GM13977 (cell line): ENCODE measurements at places on chromosomes 3 and 15.

- DNase-seq, result no peak
These were observed 462.2 kb downstream of the NSUN3 start for GRCh38 chr3:94525043-94525442.

GRCh38 chr3:134815519-134815918, 20.5 kb downstream of the EPHB1 start:
- no peak for DNase-seq

- DNase-seq, result no peak
These were observed 31.4 kb downstream of the TUBGCP4 start for GRCh38 chr15:43402255-43402654.

DNA sequence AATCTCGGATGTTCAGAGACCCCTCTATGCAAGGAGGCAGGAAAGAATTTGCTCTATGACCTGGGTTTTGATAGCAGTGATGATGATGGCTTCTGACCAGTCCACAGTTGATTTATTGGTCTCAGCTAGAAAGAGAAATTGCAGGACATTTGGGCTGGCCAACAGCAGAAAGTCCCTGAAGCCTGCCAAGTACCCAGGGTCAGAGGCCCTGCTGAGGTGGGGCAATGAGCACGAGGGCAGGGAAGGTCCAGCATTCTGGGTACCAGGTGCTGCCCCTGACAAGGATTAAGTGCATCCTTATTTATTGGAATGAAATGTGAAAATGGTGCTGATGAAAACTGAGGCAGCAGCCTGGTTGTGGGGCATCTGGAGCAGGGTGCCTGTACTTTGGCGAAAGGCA, 19.8 kb downstream of the C3orf62 start:
- DNase-seq, result no peak

DNA sequence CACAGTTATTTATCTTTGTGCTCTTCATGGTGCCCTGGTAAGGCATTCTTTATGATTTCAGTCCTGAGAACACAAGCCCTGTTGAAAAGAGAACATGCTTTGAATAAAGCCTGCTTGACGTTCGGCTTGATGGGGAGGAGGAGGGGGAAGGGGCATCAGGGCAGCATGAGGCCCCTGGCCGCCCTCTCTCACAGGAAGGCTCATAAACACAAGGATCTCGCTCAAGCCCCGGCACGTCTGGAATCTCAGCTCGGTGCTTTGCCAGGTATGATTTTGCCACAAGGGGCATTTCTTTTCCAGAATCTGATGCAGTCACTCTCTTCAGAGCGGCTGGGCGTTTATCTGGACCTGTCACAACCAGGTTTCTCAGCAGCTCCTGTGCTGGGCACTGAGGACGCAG, 129.4 kb downstream of the DNAJB8 start:
- DNase-seq, result no peak

- DNase-seq, result no peak
These were observed 172.7 kb upstream of the LMCD1 start for GRCh38 chr3:8328967-8329366.

GRCh38 chr15:68830141-68830785, 9.6 kb upstream of the ANP32A start:
- DNase-seq, result no peak

DNA sequence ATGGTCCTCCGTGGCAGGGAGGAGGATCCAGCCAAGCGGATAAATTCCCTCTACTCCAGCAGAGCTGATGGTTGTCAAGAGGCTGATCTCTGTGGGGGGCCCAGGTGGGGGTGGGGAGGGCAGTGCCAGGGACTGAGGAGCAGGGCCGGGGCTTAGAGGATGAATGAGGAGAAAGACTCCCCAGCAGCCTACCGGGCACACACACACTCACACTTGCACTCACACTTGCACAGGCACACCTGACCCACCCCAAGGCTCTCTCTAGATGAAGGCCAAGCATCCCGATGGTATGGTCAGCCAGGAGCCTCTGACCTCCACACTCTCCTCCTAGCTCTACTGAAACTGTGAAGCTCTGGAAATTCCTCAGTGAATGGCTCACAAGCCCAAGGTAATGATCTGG, 131.3 kb upstream of the PRR20G start:
- no peak for DNase-seq

- DNase-seq, result no peak
These were observed 482.2 kb downstream of the RBMS3 start for GRCh38 chr3:29763115-29763514.

DNA sequence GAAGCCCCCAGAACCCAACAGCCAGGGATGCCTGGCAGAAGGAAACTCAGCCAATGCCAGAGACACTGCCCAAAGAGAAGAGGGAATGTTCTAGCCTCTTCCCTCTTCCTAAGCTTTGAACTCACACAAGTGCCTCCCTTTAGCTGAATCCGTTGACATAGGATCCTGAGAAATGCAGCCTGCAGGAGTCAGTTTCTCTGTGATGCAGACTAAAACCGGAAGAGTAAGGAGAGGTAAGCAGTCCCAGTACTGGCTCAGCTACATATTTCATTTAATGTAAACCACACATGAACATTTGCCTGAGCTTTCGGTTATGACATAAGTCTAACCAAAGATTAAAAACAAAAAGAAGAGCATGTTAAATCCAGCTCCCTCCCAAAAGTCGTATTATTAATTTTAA, 768.7 kb downstream of the TBL1XR1 start:
- DNase-seq, result no peak

GRCh38 chr3:126493051-126493450, 17.4 kb upstream of the ZXDC start:
- no peak for DNase-seq

DNA sequence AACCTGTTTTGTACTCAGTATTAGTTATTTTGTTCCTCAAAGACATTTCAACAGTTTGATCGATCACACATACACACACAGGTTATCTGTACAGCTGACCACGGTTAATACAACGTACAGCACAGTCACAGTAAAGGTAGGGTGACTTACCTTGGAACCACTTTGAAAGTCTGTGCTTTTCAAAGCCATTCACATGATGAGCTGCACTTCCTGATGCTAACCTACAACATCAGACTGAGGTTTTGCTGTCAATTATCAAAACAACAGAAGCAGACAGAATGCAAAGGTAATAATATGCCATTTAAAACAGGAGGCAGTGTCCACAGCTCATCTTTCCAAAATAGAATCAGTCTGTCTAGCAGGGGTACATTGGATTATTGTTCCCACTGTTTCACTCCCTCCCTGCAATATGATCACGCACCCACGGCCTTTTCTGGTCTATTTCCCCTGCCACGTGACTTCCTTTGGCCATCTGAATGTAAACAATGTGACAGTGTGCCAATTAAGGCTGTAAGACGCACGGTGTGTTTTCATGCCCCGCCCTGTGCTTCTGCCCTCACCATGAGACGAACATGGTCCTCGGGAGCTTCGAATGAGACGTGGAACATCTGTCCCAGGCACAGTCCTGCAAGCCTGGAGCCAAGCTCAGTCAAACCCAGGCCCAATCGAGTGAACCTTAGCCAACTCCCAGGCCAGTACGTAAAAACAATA, 102.4 kb downstream of the FMN1 start:
- no peak for DNase-seq

- DNase-seq, result no peak
These were observed 246.8 kb upstream of the ROBO1 start for GRCh38 chr3:80014576-80014975.

- DNase-seq, result no peak
These were observed 60.2 kb downstream of the TLNRD1 start for GRCh38 chr15:81060907-81061306.

DNA sequence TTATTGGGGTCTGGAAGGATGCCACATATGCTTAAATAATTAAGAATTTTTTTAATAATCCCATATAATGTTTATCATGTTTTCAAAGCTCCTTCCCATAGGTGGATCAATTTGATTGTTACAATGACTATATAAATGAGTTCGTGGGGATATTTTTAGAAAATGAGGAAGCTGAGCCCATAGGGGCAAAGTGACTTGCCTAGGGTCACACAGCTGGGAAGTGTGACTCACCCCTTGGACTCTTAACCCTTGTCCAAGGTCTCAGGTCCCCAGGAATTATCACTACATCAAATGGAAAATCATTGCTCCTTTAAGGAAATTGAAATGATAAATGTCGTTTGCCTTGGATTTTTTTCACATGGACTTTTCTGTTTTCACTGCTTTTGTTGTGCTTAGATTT, 161.2 kb upstream of the RGMA start:
- no peak for DNase-seq

- peak; percentile 90 for DNase-seq
These were observed 16.5 kb upstream of the CYP11A1 start for GRCh38 chr15:74383695-74384565.

DNA sequence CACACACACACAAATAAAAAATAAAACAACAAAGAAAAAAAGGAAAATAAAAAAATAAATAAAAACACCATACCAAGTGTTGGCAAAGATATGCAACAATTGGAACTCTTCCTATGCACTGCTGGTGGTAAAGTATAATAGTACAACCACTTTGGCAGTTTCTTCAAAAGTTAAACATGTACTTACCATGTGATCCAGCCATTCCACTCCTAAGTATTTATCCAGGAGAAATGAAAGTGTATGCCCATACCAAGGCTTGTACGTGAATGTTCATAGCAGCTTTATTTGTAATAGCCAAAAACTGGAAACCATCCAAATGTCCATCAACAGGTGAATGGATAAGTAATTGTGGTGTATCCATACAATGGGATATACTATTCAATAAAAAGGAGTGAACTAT, 17.0 kb downstream of the WDR93 start:
- DNase-seq, result no peak

DNA sequence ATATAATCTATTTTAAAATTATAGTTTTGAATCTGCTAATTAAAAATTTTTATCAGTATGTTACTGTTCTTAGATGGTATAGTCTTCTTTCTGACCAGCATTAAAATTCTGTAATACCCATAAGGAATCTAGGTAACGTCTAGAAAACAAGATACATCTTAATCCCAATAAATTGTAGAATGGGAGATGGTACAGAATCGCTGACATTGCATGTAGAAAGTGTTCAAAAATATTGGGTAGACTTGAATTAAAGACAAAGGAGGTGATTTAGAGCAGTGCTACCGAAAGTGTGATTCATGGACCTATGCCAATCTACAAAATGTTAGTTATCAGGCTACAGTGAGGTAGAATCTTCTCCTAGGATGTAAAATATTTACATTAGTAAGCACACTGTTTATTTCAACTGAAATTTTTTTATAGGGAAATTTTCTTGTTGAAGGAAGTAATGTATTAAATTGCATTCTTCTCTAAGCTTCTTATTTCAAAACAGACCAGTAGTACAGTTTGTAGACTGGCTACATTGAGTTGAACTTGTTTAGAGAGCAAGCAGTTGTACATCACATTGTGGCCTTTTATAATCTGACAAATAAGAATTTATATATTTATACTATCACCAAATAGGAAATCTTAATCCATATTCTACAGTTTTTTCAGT, 17.1 kb downstream of the MINDY2 start:
- DNase-seq, result no peak

- no peak for DNase-seq
These were observed 67.3 kb upstream of the ADPGK start for GRCh38 chr15:72850833-72851232.

GRCh38 chr15:85326291-85326690, 54.1 kb upstream of the AKAP13 start:
- DNase-seq, result no peak

- DNase-seq, result no peak
These were observed 41.1 kb downstream of the IGF1R start for GRCh38 chr15:98689431-98689861.

DNA sequence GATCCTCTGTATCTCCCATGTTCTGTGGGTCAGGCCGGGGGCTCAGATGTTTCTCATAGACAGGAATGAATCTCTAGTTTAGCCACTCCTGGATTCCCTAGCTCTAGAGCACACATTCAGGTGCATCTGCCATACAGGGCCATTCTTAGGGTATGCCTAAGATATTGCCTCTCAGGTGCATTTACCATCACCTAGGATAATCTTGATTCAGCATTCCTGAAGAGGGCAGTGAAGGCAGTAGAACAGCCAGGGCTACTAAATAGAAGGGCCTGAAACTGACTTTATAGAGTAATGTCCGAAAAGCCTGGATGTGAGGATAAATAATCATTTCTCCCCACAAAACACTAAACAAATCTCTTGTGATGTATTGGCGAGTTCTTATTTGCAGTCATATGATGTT, 882.0 kb downstream of the AGBL1 start:
- DNase-seq, result no peak

DNA sequence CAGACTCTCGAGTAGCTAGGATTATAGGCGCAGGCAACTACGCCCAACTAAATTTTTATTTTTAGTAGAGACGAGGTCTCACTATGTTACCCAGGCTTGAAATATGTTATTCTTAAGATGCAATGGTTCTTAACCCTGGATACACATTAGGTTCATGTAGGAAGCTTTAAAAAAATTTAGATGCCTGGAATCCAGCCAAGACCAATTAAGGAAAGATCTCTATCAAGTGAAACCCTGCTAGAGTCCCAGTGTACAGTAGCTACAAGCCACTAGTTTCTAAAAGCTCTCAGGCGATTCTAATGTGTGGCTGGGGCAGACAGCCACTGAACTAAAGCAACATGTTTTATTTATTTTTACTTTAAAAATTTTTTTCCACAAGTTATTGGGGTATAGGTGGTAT, 33.2 kb downstream of the TRIM69 start:
- DNase-seq, result no peak

- no peak for DNase-seq
These were observed 1.4 kb downstream of the EPHB3 start for GRCh38 chr3:184562878-184563560.

DNA sequence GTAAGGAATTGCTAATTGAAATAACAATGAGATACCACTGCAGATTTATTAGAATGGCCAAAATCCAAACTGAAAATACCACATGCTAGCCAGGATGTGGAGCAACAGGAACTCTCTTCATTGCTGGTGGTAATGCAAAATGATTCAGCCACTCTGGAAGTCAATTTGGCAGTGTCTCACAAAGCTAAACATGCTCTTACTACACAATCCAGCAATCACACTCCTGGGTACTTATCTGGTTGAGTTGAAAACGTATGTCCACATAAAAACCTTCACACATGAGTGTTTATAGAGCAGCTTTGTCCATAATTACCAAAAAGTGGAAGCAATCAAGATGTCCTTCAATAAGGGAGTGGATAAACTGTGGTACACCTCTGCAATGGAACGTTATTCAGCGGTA, 113.3 kb downstream of the SMAD6 start:
- DNase-seq, result no peak

DNA sequence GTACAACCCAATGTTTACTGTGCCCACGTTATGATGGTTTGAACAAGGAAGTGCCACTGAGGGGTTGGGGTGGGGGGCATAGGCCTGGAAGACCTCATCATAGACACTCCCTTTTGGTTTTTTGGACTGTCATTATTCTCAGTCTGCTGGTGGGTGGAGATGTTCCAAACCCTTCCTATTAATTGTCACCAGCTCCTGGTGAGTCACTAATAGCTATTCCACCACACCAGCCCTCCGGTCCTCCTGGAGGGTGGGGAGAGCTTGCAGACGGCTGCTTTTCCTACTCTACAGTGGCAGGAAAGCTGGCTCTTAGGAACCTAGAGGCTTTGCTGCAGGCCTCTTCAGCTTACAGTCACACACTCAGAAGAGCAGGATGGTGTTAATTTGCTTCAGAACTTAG, 9.0 kb upstream of the COPG1 start:
- no peak for DNase-seq

DNA sequence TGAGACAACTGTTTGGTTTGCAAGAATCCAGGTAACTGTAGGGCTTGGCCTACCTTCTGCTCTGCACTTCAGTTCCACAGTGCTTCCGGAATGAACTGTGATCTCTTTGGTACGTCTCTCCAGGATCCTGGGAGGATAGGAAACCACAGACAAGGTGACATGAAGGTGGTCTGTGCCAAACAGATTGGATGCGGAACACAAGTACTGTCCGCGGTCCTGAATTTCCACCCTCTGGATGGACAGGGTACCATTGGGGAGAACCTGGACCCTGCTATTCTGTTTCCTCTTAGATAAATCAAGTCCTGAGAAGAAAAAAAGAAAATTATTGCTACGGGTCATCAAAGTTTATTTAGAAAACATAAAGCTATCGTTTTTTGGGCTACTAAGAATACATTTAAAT, 17.3 kb downstream of the IGSF10 start:
- no peak for DNase-seq
